ENCODE measurements at places on chromosomes 7 and 10. TPM values are rescaled to one million over a fixed set of nuclear protein-coding genes. Genes with fewer than 3 reads are reported as not detected.

The INMT gene
- total RNA-seq: 2.1 TPM

The COL17A1 gene
- under 0.01 TPM for total RNA-seq

The LHPP gene
- total RNA-seq: 4.7 TPM

The ZPBP gene
- not detected for total RNA-seq

The MMD2 gene
- not detected for total RNA-seq

The FRMPD2 gene
- not detected for total RNA-seq

The CCDC6 gene
- 18.6 TPM for total RNA-seq

The NXPH1 gene
- not detected for total RNA-seq

The SYT15B gene
- under 0.01 TPM for total RNA-seq

The UNCX gene
- not detected for total RNA-seq

The PTF1A gene
- total RNA-seq: not detected

The LLCFC1 gene
- total RNA-seq: not detected

The MYOZ1 gene
- 0.15 TPM for total RNA-seq

The NODAL gene
- not detected for total RNA-seq

The SPDYE9 gene
- not detected for total RNA-seq

The TRPV5 gene
- total RNA-seq: not detected

The ADCY1 gene
- total RNA-seq: 0.15 TPM

The CDC14C gene
- total RNA-seq: not detected

The LRRC61 gene
- total RNA-seq: 6.8 TPM

The GFRA1 gene
- total RNA-seq: 0.89 TPM

The LSM5 gene
- 21.3 TPM for total RNA-seq

The TMEM236 gene
- not detected for total RNA-seq

The LRMDA gene
- total RNA-seq: 0.45 TPM

The GHITM gene
- 165 TPM for total RNA-seq

The HOXA5 gene
- 30.6 TPM for total RNA-seq

The RAMP3 gene
- total RNA-seq: not detected

The ADARB2 gene
- not detected for total RNA-seq

The EN2 gene
- not detected for total RNA-seq

The C10orf105 gene
- not detected for total RNA-seq

The HABP2 gene
- not detected for total RNA-seq
